Tongue (tissue), 3 donors: ENCODE measurements at places on chromosomes 3 and 15.
A peak's percentile ranks its signal among the peaks of the same experiment; 100 is the strongest.

DNA sequence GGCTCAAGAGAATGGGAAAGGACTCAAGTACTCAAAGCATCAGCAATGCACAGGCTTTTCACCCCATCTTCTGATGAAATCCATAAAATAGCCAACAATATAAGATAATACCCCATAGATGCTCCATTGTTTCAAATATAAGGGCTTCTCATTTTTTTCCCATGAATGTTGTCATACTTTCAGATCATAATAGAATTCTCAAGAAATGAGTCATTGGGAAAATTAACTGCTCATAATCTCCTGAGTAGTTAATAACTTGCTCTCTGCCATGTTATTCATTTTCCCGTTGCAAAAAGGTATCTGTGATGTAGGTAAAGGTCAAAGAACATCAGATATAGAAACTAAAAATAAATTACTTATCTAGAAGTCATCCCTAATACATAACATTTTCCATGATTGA, 121.9 kb downstream of the NSUN3 start:
- no peak for DNase-seq

GRCh38 chr3:60216462-60217075, 1034.7 kb downstream of the FHIT start:
- DNase-seq = peak; percentile 83

DNA sequence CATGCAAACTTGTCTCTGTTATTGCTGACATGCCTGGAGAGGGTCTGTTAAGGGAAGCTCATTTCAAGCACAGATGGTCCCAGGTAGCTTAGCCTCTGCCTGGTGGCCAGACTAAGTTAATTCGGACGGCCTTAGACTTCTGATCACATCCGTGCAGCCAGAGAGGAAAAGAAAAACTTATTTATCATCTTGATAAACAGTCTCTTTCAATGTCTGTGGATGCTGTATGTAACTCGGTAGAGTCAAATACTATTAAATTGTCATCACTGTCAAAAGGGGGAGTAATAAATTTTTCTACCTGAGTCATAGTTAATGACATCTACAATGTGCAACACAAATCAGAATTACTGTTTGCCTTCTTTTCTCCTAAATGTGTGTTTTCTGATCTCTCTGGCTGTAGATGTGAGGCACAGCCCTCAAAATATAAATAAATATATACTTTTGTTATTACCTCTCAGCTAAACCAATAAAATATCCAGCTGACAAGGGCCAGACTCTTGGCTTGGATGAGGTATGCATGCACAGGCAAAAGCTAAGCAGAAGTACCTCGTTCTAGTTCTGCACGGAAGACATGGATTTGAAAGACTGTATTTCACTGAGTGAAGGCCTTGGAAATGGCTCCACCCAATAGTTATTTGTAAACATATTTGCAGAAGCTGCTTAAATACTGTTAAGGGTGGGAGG, 530.0 kb downstream of the TAFA4 start:
- DNase-seq = no peak

DNA sequence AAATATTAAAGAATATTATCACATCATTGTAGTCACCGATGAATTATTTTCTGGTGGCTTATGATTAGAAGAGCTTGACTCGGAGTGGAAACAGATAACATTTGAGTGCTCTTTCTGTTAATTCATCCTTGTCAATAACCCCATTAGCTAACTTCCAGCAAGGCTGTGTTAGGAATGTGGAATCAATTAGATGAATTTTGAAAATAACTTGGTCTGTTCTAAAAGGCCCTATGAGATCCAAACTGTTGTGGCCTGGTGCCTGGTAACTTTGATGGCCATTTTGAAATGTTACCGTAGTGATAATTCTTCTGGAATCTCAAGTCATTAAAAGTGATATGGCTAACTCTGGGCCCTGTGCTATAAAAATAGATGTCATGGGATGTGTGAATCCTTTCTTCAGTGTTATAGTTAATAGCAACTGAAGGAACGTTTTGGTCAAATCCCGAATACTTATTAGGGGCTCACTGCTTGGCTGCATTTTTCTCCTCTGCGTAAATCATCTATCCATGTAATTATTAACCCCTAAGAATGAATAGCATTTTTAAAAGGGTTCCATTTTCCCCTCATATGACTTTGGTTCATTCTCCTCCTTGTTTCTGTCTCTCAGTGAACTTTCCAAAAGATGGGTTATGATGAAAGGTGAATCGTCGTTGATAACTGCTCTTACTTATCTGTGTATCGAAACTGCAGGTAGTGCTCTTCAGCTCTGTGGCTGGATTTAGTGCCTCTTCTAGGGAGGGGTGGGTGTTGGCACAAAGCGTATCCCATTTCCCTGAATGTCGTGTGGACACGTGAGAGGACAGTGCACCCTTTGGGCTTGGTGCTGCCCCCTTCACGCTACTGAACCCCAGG, 82.7 kb downstream of the IGF1R start:
- no peak for DNase-seq

GRCh38 chr3:89072642-89073041, 34.8 kb upstream of the EPHA3 start:
- DNase-seq = no peak

GRCh38 chr3:196141052-196141865, 59.4 kb upstream of the TFRC start:
- no peak for DNase-seq
